Gastroesophageal sphincter (tissue), 4 donors: ENCODE measurements at places on chromosomes 2 and 18. TPM values are rescaled to one million over a fixed set of nuclear protein-coding genes. Genes with fewer than 3 reads are reported as not detected.

Gene DPP10
- 1.9 TPM for total RNA-seq

Gene GPR39
- 2.6 TPM for total RNA-seq

Gene METTL5
- total RNA-seq = 91.2 TPM

Gene CLASP1
- total RNA-seq = 83.1 TPM

Gene CBLN2
- total RNA-seq = not detected

Gene CGREF1
- not detected for total RNA-seq

Gene GPR45
- not detected for total RNA-seq

Gene ASB18
- not detected for total RNA-seq

Gene CCDC74B
- 5.1 TPM for total RNA-seq

Gene SLC5A7
- total RNA-seq = 0.93 TPM

Gene FTCDNL1
- 0.69 TPM for total RNA-seq

Gene REG3G
- not detected for total RNA-seq

Gene PFN4
- total RNA-seq = not detected

Gene ADCYAP1
- total RNA-seq = not detected

DNA sequence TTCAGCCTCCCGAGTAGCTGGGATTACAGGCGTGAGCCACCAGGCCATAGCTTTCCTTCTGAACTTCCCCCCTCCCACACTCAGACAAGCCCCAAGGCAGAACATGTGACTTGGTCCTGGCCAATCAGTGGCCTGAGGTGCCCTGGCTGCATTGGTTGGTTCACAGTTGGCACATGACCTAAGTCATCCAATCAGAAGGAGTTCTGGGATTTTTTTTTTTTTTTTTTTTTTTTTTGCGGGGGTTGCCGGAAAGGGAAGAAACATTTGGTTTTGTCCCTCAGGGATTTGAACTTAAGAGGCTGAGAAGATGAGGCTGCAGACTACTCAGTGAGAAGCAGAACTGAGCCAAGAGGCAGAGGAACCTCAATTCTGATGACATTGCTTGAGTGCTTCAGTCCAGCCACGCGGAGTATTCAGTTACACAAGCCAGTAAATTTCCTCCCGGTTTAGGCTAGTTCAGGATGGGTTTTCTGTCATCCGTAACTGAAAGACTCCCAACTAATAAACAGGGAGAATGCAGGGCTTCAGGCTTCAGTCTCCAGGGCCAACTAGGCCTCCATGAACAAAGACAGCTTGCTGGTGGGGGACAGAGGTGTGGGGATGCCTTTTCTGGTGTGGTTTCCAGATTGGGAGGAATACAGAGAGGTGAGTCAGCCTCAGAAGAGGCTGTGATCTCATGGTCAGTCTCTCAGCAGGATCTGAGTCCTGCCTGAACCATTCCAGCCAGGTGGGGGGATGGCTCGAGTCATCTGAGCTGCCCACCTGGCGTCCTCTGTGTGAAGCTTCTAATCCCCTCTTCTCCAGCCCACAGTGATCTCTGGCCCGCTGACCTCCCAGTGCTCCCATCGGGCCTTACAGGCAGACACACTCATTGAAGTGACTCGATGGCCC, 9.2 kb downstream of the PTMA start:
- ATAC-seq = no peak

- ATAC-seq = no peak
Observed at GRCh38 chr2:74142340-74142739, 5.4 kb downstream of the BOLA3 start.

DNA sequence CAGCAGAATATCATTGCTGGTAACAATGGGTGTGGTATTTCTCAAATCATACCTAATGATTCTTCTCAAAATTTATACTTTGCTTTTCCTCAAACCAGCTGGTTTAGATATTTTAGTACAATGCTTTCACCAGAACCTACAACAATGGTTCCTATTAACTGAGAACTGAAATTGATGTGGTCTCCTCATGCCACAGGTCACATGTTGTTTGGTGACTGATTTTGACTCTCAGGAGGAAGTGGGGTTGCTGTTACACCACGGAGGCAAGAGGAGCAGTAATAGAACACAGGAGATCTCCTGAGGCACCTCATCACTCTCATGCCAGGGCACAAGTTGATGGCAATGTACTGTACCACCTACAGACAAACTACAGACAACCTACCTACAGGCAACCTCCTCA, 3.0 kb upstream of the CEP68 start:
- no peak for ATAC-seq

- no peak for ATAC-seq
Observed at GRCh38 chr2:196201229-196202009, 30.0 kb upstream of the STK17B start.

GRCh38 chr2:199024224-199024623, 433.5 kb downstream of the SATB2 start:
- ATAC-seq = no peak

DNA sequence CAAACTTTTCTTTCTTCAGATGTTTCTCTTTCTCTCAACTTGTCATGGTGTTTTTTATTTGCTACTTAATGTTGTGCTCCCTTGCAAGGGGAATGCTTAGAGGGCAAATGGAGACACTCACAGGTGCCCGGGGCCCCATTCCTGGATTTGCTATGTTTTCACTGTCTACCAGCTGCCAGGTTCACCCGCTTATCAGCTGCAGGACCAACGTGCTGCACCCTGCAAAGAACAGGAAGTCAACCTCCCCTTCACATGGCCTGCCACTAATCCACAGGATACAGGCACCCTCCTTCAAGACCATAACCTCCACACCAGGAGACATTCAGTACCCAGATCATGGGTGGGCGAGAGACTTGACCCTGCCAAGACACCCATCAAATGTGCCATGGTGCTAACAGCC, 237.6 kb upstream of the STON1 start:
- ATAC-seq = no peak

GRCh38 chr2:170022692-170023091, 155.3 kb upstream of the MYO3B start:
- ATAC-seq = no peak

- ATAC-seq = no peak
Observed at GRCh38 chr2:46973673-46974072, 58.1 kb upstream of the MCFD2 start.

GRCh38 chr2:223477318-223477717, 124.8 kb downstream of the SCG2 start:
- ATAC-seq = no peak

DNA sequence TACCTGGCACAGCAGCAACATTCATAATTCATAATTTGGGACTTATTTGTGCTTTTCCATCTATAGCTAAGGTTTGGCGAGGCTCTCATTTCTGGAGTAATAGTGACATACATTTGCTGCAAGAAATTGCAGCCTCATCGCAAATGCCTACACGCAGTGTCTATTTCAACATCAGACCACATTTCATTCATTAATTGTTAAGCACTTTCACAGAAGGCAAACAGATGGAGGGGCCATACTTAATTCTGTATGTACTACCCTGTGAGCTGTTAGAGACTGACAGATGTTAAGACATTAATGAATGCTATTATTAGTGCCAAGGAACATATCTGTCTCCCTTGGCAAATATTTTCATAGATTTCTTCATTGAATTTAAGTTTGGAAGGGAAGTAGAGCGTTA, 125.7 kb downstream of the UXS1 start:
- no peak for ATAC-seq

DNA sequence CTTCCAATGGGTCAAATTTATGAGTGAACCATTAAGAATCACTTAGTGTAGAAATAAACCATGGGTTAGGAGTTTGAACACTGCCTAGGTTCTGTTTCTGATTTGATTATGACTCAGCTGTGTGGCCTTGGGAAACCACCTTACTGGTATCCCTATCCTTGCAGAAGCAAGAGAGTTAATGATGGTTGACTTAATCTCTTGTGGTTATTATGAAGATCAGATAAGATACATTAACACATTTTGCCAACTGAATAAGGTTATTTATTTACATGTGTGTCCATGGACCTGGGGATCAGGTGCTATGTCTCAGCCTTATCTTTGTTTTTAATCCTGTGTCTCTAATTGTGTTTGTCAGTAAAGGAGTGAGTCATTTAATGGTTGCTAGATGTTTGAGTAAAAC, 5.4 kb upstream of the KCNJ13 start:
- ATAC-seq = no peak

DNA sequence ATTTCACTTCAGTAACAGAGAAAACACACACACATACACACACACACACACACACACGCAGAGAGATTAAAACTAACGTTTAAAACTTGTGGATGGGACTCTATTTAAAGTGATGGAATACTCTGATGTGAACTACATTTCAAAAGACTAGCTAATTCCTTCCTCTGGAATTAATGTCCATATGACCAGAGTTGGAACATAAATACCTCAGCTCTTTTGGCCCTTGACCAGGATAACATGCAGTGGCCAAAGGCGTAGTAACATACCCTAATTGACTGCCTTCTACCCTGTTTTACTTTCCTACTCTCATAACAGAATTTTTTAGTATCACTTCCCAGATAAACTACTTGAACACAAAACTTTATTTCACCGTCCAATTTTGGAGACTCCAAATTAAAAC, 671.3 kb upstream of the CHAC2 start:
- no peak for ATAC-seq

DNA sequence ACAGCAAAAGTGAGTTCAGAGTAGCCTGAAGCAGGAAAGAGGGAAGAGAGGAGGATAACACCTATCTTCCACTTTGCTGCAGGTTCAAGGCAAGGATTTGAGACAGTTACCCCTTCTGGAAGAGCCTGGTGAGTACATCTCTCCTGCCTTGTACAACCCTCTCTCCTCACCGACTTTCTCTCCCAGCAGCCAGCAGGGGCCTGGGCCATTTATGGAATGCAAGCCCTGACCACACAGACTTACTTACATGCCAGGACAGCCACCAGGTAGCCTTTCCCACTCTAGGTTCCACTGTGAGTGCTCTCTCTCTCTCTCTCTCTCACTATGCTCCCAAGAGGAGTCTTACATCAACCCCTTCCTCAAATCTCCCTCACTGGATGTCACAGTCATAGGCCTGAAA, 57.0 kb downstream of the BCL11A start:
- no peak for ATAC-seq

DNA sequence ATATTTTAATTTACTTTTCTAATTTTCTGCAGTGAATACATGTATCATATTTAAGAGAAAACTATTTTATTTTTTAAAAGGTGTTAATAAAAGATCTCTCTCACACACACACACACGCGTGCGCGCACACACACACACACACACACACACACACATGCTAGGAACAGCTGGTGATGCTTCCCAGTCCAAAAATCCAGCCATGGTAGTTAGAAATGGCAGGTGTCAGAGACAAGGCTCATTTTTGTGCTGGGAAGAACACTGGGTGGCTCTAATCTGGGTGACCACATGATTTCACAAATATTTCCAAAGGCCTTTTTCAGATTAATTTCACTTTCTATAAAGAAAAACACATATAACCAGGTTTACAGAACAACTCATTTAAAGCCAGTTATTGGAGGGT, 104.5 kb upstream of the NCK2 start:
- no peak for ATAC-seq

DNA sequence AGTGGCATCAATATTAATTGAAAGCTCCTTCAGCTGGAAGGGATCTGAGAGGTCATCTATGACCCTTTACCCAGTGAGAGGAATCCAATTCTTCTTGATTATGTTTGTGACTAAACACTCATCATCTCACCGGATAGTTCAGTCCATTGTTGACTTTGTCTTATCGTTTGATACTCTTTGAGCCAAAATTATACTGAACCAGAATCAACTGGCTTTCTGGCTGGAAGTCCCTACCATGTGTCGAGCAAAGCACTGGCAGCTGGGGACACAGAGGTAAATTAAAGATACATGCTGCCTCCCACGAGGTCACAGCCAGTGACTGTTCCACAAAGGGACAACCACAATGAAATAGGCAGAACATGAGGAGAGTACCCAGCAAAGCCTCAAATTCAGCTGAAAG, 91.4 kb upstream of the FHL2 start:
- no peak for ATAC-seq

DNA sequence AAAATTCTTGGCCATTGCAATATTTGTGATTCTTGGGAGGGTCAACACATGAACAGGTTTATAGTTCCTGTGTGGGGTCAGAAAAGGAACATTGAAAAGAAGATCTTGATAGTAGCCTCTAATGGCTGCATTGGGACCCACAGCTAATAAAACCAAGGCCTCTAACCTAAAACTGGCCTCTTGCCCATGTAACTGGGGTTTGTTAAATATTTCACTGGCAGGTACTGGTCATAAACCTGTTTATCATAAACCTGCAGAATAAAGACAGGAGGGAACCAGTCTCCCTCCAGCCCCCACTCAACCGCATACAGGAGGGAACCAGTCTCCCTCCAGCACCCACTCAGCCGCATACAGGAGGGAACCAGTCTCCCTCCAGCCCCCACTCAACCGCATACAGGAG, 125.3 kb downstream of the PXDN start:
- no peak for ATAC-seq

- no peak for ATAC-seq
Observed at GRCh38 chr18:48860269-48861180, 90.2 kb downstream of the SMAD7 start.

DNA sequence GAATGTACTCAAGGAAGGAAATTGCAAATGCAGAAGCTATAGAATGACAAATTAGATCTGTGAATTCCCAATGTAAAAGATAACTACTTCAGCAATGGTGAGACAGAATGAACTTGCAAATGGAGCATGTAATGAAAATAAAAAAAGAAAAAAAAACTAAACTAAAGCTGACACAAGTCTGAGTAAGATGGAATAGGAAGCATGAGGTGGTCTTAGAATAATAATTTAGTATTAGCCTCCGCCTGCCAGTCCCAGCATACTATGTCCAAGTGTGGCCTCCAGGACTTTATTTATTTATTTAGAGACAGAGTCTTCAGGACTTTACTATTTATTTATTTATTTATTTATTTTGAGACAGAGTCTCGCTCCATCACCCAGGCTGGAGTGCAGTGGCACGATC, 37.4 kb upstream of the SLC39A10 start:
- ATAC-seq = no peak

GRCh38 chr2:55653255-55653654, 35.8 kb upstream of the PPP4R3B start:
- ATAC-seq = no peak

DNA sequence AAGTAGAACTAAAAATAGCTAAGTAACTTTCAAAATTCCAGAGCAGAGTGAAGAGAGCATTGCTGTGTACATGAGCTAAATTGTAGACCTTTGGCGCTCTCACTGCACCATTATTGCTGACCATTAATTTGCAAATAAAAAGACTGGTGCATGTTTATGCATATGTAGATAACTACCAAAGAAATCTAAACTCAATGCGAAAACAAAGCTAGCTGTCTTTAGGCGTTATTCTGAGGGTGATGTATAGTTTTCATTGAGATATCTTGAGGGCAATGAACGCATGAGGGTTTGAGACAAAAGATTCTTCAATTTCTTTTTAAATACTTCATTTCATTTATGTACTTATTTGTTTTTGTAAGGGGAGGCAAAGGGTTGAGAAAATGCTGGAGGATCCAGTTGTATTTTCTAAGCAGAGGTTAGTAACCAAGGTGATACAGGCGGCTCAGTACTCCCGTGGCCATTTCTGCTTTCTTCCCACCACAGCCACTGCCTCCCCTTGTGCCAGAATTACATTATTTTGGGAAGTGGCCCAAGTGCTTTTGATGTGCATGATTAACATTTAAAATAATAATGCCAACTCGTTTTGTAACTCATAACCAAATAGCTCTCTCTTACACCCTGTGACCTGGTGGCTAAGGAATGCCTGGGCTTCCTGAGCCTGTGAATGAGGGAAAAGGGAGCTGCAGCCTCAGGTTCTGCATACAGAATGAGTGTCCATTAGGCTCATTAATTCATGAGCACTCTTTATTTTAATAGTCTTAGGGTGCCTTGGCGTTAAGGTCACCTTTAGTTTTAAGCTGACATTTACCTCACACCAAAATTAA, 797.8 kb upstream of the GYPC start:
- ATAC-seq = no peak
